ENCODE measurements at places on chromosomes 7 and 10. TPM values are rescaled to one million over a fixed set of nuclear protein-coding genes. Genes with fewer than 3 reads are reported as not detected.

GRM3 gene
- total RNA-seq: not detected

TECPR1 gene
- total RNA-seq: 111 TPM

HHEX gene
- not detected for total RNA-seq

EPO gene
- total RNA-seq: 0.15 TPM

PEX1 gene
- 19.4 TPM for total RNA-seq

ENTPD1 gene
- total RNA-seq: 1.4 TPM

PAPOLB gene
- not detected for total RNA-seq

GJD4 gene
- total RNA-seq: not detected

PRF1 gene
- 63.5 TPM for total RNA-seq

PNLIPRP2 gene
- not detected for total RNA-seq

Measured in activated naive CD4-positive, alpha-beta T cell treated with anti-CD3 and anti-CD28 coated beads, Interleukin-2, amount 10 ng/mL, durations not matched to agents 5 hours and 36 hours (primary cell).